ENCODE measurements at places on chromosomes 2 and 18.

GRCh38 chr2:41686156-41686555, 361.7 kb upstream of the PKDCC start:
- DNase-seq = no peak

DNA sequence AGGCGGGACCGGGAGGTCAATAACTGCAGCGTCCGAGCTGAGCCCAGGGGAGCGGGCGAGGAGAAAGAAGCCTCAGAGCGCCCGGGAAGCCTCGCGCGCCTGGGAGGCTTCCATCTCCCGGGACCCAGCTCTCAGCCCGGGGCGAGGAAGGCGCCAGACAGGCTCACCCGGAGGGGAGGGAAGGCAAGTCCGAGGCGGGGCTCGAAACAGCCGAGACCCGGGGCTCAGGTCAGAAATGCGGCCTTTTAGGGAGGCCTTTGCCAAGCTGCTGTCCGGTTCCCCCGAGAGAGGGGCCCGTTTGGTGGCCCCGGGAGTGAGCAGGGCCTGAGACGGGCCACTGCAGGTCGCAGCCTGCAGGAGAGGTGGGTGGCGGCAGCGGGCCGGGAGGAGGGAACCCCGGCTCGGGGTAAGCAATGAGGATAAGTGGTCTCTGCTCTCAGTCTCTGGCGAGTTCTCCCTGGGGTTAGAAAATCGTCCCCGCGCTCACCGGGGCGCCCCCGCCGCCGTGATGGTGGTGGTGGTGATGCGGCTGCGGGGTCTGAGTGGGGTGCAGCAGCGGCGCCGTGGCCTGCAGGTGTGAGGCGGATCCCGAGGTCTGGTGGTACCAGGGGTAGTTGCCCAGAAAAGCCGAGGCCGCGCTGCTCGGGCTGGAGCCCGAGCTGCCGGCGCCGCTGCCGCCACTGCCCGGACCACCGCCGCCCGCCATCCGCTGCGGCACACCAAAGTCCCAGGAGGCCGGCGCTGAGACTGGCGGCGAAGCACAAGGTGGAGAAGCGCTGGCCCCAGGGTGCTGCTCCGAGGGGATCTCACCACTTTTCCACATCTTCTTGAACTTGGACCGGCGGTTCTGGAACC, 2.4 kb downstream of the DLX2 start:
- DNase-seq = no peak

DNA sequence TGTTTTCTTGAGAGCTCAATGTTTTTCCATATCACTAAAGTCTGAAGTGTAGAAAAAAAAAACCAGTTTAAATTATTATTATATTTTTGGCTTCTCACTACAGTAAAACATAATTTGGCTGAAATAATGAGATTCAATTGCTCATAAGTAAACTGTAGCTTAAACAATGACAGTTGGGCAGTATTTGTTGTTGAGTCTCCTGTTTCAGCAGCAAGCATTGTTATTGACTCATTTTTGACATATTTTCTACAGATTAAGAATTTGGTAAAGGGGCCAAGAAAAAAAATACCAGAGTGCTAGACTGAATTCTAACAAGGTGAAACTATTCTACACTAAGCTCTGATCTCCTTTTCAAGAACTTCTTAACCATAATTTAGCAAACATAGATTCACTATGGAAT, 2070.4 kb upstream of the CELF4 start:
- DNase-seq = no peak

GRCh38 chr2:22281033-22281432, 1103.9 kb upstream of the KLHL29 start:
- DNase-seq = peak; percentile 91

- no peak for DNase-seq
Measured at GRCh38 chr18:47586418-47587070, 335.1 kb upstream of the SKOR2 start.

GRCh38 chr18:37611614-37612279, 46.1 kb upstream of the CELF4 start:
- DNase-seq = no peak

- DNase-seq = peak; percentile 28
Measured at GRCh38 chr2:24915796-24916195, 4.2 kb downstream of the ADCY3 start.

- DNase-seq = no peak
Measured at GRCh38 chr2:238701341-238702206, 146.3 kb upstream of the TWIST2 start.

GRCh38 chr2:166240387-166241313, 112.8 kb upstream of the SCN1A start:
- no peak for DNase-seq

DNA sequence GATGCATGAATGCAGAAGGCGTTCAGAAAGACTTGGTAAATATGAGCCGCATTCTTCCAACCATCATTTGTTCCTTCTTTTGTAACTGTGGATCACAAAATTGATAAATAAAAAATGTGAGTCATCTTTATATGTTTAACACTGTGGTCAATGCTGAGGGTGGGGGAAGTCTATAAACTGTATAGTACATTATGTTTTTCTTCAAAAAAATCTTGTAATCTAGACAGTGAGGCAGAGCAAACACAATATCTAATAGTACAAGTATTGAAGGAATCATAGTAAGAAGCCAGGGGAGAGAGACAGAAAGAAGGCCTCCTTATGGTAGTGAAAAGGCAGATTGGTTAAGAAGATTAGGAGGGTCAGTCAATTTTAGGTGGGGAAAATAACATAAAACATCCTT, 30.7 kb upstream of the CALCRL start:
- no peak for DNase-seq

DNA sequence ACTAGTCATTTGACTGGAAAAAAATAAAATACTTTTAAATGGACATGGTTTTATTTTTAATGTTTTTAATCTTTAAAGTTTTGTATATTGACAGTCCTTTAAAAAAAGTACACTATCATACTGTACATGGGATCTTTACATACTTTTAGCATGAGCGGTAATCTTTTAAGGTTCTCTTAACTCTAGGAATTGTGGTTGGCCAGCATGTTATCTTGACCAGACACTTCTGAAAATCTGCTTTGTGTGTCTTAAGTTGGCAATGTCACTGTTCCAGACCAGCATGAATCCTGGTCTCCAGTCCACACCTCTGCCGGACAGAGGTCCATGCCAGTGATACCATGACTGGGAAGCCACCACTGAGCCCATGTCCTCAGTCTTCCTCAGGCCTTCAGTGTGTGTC, 17.7 kb downstream of the ITGB1BP1 start:
- peak; percentile 38 for DNase-seq

DNA sequence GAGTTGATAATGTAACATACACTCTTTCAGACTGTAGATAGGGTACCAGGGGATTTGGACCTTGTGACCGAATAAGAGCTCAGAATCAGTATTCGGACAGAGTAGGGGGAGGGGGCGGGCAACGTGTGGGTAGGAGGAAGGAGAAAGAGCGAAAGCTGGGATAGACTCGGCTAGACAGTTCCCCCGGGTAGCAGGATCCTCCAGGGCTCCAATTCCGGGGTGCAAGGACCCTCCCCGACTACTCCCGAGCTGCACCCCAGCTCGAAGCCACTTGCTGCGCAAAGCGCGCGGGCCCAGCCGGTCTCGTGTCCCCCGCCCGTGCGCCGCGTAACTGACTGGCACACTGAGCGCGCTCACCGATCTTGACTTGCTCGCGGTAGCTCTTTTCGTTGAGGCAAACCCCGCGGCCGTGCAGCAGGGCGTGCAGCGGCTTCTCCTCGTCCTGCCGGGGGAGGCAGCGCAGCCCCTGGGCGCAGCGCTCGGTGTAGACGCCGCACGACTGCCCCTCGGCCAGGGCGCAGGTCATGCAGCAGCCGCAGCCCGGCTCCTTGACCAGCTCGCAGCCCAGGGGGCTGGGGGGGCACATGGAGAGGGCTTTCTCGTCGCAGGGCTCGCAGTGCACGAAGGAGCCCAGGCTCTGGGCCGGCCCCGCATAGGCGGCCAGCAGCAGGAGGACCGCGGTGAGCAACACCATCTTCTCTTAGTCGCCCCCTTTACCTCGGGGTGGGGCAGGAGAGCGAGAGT, 1.1 kb downstream of the IGFBP5 start:
- peak; percentile 42 for DNase-seq

DNA sequence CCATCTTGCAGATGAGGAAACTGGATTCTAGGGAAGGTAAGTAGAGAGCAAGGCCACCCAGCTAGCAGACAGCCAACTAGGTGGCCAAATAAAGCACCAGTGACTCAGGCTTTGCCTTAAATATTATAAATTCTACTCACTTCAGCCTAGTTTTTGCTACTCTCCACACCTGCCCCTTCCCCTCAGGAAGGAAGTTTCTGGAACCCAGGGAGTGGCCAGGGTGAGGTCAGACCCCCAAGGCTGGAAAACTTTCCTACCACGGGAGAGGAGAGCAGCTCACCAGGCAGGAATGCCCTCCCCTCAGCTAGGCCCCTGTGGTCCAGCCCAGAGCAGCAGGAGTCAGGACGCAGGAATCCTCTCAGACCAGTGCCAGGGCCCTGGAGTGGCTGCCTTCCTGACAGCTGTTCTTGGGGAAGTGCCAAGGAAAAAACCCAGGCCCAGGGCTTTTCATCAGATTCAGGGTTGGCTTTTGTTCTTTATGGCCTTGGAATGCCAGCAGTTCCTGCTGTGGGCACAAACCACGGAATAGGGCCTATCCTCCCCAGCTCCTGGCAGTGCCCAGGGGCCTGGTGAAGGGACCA, 5.1 kb upstream of the PAX8 start:
- DNase-seq = peak; percentile 97

DNA sequence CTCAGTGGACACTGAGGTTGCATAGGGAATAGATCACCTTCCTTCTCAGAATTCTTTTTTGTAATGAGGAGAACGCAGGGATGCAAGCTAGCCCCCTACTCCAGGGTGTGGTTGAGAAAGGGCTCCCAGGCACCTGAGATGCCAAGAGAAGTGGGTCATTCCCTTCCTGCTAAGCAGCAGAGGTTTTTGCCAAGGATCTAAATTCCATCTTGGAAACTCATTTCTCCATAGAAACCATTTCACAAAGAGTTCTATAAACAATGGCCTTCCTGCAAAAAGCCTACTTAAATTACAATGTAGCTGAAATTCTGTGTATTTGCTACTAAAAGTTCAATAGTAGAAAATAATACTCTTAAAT, 3.7 kb upstream of the PPP3R1 start:
- peak; percentile 55 for DNase-seq

DNA sequence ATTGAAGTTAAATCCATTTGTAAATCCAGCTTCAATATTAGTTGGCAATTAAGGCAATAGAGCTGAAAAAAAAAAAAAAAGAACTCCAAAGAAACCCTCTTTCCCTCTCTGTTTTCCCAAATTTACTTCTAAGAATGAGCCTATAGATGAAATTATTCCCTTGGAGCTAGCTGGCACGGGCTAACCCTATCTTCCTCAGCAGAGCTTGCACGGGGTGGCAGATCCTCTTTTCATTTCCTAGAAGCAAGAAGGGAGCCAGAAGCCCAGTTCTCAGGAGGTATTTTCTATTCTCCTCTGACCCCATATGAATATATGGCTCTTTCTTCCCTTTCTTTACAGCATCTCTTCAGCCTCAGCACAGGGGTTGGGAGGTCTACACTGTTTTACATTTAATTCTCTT, 426.0 kb downstream of the TGIF1 start:
- no peak for DNase-seq

- no peak for DNase-seq
Measured at GRCh38 chr2:47708801-47709499, 74.0 kb upstream of the MSH6 start.

DNA sequence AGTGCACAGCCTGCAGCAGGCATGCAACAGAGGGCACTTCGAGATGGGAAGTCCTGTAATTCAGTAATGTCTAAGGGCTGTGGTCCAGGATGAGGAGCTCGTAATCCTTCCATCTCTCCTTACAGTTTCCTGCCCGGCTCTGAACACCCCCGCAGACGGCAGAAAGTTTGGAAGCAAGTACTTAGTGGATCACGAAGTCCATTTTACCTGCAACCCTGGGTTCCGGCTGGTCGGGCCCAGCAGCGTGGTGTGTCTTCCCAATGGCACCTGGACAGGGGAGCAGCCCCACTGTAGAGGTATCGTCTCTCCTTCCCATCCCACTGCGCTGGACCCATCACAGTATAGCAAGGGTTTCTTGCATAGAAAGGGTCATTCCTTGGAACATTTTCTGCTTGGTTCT, 26.7 kb downstream of the FBLN7 start:
- no peak for DNase-seq

DNA sequence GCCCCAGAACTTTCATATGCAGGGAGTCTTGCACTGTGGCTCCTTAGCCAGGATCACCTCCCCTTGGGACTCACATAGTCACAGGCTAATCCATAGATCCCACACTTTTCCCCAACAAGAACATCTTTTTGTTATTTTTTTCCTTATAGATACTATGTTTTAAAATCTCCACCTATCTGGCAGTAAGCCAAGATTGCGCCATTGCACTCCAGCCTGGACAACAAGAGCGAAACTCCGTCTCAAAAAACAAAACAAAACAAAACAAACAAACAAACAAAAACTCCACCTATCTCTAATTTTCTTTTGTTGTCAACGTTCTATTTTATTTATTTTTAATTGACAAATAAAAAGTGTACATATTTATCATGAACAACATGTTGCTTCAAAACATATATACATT, 141.7 kb downstream of the PDE11A start:
- DNase-seq = no peak

DNA sequence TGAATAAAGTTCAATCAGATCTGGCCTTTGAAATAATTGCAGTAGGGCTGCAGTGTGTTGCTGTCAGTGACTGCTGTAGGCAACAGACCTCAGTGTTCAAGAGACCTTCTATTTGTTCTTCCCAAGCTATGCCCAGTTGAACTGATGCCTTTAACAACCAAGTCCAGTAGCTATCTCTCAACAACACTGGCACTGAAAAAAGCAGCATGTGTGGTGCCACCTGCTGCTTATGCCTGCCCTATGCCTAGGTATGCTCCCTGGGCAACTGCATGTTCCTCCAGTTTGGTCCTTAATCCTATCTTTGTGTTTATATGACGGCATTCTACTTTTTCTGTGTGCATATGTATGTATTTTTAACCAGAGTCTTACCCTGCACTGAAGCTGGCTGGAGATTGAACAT, 523.9 kb upstream of the MEX3C start:
- no peak for DNase-seq

DNA sequence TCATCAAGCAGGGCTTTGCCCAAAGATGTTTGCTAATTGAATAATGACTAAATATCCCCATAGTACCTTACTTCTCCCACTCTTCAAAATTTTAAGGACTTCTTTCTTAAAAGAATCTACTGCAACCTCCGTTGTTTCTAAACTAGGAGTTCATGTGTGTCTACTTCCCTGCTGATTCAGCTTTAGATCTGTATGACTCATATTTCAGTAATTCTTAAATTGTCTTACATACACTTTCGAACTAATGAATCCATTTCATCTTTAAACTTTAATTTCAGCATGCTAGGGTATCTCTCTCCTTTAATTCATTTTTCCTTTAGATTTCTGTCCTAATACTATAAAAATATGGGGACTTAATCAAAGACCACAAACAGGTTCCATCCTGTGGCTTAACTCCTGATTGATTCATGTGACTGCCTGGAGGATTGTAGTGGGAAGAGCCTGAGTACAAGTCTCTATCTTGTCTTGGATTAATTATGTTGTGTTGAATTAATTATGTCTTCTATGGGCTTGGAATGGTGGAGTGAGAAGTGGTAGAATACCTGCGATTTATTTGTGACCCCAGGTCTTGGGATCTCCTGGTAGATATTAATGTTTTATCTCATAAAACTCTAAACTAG, 24.9 kb upstream of the COL5A2 start:
- DNase-seq = peak; percentile 66

- DNase-seq = no peak
Measured at GRCh38 chr2:136189221-136189782, 71.4 kb upstream of the CXCR4 start.
